ENCODE measurements at places on chromosomes 12 and 14. TPM values are rescaled to one million over a fixed set of nuclear protein-coding genes. Genes with fewer than 3 reads are reported as not detected.

Gene RNASE7
- 1.2 TPM for total RNA-seq

Gene OR4E2
- not detected for total RNA-seq

Gene GPD1
- 222 TPM for total RNA-seq

Gene CGRRF1
- total RNA-seq: 21.0 TPM

Gene DCN
- 470 TPM for total RNA-seq

Gene ATL1
- 7.2 TPM for total RNA-seq

Gene CATSPERB
- total RNA-seq: 5.7 TPM

DNA sequence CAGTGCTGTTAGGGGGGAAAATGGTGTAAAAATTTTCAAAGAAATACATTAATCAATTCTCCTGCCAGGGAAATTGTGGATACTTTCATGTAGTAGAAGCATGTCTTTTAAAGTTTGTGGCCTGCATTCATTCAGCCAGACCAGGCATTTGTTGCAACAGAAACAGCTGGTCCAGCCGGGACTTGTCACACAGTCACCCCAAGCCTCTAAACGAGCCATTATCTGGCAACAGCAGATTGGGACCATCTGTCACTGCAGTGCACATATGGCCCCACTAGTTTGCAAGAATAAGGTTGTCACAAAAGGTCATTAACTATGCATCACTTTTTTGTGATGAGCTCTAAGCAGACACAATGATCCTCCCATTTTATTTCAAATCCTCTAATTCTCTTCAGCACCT, 193.9 kb downstream of the PHLDA1 start:
- peak; percentile 92 for DNase-seq

DNA sequence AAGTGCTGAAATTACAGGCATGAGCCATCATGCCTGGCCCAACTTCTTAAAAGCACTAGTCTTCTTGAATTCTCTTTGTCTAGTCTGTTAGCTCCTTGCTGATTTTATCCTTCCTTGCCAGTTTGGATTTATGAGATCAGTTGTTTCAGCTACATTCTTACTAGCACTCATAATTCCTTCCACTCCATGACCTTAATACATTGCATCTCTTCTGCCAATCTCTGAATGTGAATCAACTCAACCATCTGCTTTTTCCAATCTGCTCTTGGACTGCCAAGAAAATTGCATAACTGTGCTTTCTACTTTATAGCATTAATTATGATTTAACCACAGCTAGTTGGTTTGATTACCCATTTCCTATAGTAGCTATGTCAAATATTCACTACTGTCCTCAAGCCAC, 14.9 kb upstream of the HEATR5A start:
- DNase-seq: no peak

- no peak for DNase-seq
Measured at GRCh38 chr14:71675126-71675899, 256.9 kb upstream of the RGS6 start.

GRCh38 chr12:104638851-104639240, 182.1 kb downstream of the CHST11 start:
- DNase-seq: no peak

- DNase-seq: no peak
Measured at GRCh38 chr12:108622421-108622820, 11.3 kb downstream of the SELPLG start.

GRCh38 chr12:48572326-48572725, 2.5 kb upstream of the LALBA start:
- DNase-seq: peak; percentile 5

DNA sequence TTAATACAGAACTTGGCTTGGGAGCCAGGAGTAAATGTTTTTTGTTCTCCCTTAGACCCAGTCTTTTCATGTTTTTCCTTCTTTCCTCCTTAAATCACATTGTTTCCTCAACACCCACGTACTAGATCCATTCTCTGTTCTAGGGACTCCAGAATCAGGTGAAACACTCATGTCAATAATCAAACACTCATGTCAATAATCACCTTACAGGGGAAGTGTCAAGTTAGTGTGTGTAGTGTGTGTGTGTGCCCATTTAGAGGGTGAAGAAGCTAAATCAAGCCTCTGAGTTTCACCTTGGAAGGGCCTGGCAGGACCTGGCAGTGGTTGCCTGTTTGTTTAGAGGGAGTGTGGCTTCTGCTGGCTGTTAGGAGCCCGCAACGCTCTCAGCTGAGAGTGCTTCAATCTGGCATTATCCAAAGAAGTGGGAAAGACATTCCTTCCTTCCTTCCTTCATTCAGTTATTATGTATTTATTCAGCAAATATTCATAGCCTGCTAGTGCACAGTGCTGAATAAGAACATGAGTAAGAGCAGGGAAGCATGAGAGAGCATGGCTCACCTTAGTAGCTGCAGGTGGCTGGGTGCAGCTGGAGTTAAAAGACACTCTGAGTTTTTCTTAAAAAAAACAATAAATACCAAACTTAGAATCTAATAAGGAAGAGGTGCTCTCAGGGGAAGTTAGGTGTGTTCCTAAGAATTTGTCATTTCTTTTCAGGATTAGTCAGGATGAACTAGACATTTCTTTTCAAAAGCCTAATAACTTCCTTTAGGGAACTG, 17.6 kb upstream of the EID3 start:
- DNase-seq: no peak

GRCh38 chr14:58401587-58401986, 5.9 kb downstream of the TOMM20L start:
- DNase-seq: no peak

DNA sequence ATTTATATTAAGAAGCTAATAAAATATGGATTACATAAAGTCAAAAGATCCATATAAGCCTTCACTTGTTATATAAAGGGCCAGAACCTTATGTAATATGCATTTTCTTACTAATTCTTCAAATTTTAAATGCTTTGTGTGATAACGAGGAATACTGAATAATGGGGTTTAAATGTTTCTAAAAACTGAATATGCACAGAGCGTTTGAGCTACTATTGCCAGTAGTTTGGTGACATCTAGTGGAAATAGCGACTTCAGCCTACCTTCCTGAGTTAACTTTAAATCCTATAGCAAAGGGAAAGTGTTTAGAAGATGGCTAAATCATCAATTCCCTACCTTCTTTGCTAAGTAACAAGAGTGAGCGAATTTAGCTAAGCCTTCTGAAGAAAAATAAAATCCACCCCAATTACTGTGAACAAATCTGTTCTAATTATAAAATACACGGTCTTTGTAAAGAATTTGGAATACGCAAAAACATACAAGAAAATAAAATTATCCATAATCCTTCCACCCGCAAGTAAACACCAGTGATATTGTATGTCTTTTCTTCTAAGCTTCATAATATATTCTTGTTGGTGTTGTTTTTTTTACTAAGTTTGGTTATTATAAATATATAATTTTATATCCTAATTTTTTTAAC, 115.5 kb upstream of the G2E3 start:
- DNase-seq: peak; percentile 77

DNA sequence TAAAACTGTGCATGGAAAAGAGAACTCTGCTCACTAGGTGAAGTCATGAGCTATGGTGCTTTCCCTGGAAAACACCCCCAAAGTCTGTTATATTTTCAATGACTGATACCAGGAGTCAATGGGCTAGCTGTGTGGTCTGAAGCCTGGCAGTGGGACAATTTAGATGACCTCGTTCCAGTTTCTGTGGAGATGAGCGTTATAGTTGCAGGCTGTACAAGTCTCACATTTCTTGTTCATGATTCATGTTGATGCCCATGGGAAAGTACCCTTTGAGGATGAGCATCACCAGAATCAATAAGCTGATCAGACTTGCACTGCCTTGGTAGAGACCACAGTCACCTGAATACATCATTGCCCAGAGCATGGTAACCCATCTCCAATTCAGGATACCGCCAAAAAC, 70.7 kb downstream of the NOVA1 start:
- DNase-seq: no peak

GRCh38 chr12:442235-442884, 17.4 kb upstream of the B4GALNT3 start:
- DNase-seq: peak; percentile 83

DNA sequence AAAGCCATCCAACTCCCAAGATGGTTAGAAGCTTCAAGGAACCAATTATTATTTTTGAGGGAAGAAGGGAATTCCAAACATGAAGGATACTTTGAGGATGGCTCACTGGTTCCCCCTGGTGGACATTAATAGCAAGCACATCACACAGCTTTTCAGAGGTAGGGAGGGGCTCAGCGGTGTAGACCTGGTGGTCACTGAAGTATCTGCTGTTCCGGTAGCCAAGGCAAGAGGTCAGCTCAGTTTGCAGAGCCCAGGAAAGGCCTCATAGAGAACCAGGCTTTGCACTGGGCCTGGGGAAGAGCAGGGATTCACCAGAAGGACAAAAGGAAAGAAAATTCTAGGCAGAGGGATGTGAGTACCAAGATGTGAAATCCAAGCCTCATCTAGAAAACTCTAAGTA, 118.7 kb downstream of the KSR2 start:
- DNase-seq: peak; percentile 66

DNA sequence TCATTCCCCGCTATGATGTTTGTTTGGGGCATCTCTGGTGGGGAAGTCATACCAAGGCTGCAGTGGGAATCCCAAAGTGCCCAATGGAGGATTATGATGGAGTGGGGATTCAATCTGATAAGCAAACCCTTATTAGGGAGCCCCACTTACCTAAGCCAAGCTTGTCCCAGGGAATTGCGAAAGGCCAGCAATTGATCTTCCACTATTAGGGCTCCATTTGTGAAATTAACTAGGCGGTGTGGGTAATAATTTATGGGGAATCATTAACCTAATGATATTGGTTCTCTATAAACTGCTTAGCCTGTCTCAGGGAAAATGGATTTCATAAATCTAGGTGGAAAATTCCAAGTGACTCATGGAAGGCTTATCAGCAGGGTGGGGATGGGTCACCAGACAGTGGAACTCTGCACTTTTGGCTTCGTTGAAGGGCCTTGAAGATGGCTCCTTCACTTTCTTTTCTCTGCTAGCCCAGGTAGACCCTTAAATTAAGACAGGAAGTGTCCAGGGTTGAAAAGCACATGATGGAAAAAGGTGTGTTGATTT, 113.0 kb upstream of the WSCD2 start:
- no peak for DNase-seq

DNA sequence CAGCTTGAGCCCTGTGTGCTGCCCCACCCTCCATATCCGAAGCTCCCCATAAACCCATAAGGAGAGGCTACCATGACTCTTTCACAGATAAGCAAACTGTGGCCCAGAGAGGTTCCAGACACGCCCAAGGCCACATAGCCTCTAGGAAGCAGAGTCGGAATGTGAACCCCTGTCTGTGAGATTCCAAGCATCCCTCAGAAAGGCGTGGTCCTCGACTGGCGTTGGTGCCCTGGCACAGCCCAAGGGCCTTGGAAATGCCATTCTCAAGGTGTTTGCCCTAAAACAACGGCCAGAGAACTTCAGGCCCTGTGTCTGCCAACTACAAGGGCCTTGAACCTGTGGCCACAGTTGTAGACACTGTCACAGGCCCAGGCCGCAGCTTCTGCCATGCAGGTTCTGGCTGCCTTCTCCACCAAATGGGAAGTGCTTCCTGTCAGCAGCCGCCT, 8.5 kb upstream of the DIO3 start:
- DNase-seq: no peak

GRCh38 chr14:99035712-99036610, 236.0 kb downstream of the BCL11B start:
- DNase-seq: peak; percentile 89

GRCh38 chr12:130009961-130010360, 106.1 kb upstream of the TMEM132D start:
- DNase-seq: no peak

GRCh38 chr12:100077367-100077766, 65.3 kb downstream of the BLTP3B start:
- DNase-seq: peak; percentile 1

DNA sequence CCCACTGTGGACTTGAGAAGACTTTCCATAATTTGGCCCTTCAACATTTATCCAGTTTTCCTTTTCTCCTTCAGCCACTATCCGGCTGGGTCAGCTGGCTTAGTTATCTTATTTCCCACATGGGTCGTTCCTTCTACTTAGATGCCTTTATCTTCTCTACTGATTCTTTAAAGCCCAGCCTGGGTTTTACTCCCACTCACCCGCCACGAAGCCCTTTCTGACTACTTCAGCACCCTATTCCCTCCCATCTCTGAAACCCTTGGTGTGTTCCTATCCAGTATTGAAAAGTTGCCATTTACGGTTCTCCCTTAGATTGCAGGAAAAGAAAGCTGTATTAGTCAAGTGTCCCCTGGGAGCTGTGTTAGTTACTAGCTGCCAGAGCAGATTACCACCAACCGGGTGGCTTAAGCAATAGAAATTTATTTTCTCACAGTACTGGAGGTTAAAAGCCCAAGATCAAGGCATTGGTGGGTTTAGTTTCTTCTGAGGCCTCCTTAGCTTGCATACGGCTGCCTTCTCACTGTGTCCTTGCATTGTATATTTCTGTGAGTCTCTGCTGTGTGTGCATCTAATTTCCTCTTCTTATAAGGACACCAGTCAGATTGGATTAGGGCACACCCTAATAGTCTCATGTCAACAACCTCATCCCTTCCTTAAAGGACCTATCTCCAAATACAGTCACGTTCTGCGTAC, 105.5 kb downstream of the GPATCH2L start:
- no peak for DNase-seq
